ENCODE measurements at places on chromosomes 4 and X. TPM values are rescaled to one million over a fixed set of nuclear protein-coding genes. Genes with fewer than 3 reads are reported as not detected.

DNA sequence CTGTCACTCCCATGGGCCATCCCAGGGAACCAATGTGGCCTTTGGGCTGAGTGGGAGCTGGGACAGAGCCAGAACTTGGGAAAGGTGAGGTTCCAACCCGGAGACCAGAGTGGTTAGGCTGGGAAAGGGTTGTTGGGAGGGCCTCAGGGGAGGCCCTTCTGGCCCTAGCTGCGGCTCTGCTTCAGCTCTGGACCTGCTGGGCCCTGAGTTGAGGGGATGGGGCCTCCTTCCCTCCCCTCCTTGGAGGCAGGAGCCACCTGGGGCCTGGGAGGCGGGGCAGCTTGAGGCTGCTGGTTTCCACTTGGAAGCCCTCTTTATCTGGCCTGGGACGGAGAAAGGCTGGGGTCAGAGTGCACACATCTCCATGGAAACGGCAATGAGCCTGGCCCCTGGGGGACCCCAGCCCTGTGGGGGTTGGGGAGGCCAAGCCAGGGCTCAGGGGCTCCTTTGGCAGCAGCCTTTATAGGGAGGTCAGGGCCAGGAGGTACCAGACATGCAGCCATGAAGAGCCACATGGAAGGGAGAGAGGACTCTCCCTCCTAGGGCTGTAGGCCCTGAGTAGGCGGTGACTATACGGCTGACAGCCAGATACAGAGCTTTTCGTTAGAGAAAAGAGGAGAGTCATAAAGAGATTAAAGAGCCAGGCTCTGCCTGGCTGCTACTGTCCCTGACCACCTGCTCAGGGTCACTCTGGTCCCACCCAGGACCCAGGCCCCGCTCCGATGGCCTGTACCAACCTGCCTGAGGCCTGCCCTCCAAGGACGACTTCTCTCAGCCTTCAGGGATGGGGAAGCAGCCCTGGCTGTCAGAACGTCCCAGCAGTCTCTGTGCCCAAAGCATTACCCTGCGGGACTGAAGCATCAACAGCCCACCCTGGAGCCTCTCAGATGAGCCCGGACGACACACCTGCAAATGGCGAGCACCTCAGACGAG lies 6.9 kb upstream of the NSD2 start:
- no peak for DNase-seq

DNA sequence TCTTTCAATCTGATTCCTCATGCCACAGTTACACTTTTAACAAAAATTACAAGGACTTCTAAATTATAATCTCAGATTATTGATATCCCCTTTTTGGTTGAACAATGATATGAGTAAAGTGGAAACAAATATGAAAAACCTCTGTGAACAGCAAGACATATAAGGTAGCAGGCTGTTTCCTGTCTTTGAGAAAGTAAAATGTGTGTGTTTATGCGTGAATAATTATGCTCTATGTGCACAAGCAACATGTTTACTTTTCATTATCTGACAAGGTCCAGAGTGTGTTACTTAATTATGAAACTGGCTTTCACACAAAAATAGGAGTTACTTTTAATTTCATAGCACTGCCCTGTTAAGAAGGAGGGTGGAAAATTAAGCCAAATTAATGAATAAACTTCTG lies 43.1 kb downstream of the DDIT4L start:
- no peak for DNase-seq

- DNase-seq = no peak
Observed at GRCh38 chrX:121858867-121859647, 811.6 kb downstream of the GLUD2 start.

GRCh38 chrX:155857561-155857960 lies 23.6 kb upstream of the VAMP7 start:
- DNase-seq = peak; percentile 7

Gene RADX
- 0.64 TPM for total RNA-seq
